AG08396 (cell line): ENCODE measurements at places on chromosomes 1 and 21.

GRCh38 chr1:93699049-93699384, 17.4 kb upstream of the BCAR3 start:
- DNase-seq: no peak

- DNase-seq: no peak
Observed at GRCh38 chr1:88581703-88582102, 102.4 kb upstream of the PKN2 start.

DNA sequence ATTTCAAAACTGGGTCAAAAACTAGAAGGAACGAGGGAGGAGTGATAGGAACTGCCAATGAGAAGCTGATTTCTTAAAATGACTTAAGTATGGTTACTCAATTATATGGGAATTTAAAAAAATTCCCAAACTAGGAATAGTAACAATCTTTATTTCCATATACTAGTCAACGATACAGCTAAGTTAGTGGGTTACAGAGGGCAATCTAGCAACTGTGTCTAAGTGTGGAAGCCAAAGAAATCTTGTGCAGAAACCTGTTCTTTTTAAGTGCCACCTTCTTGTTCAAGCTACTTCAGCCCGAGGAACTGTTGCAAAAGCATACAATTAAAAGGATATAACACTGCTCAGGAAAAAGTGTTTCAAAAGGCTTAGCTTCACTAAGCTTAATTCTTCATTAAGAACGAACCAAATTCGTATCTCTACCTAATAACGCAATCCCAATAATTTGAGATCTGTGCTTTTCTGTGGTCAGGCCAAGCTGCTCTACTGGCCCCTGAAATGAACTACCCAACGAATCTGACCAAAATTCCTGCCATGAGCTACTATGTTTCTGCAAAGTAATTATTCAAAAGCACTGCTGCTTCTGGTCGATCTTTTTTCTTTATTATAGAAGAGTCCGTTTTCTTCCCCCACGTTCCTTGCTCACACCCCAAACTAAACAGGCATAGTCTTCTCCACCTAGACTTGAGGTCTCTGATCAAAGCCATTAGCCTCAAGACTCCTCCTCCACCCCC, 1.8 kb downstream of the USP24 start:
- no peak for DNase-seq

DNA sequence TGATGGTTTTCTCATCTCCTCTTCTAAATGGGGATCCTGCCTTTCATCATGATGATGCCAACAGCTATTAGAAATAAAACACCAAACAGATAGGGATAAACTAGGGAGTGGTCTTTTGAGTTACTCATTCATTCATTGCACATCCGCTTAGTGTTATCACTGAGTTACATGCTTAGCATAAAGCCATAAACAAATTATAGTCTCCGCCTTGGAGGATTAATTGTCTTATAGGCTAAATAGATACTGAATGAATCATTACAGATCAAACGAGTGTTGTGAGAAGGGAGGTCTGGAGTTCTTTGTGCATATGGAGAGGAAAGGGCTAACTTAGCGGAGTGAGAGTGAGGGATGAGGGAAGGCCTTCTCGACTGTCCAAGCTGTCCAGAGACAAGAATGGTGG, 19.8 kb upstream of the GUCA2B start:
- DNase-seq: no peak

- no peak for DNase-seq
Observed at GRCh38 chr1:59418363-59419144, 121.7 kb downstream of the FGGY start.

GRCh38 chr1:37893673-37894072, 34.3 kb upstream of the MTF1 start:
- no peak for DNase-seq

GRCh38 chr21:25904044-25904695, 169.4 kb downstream of the GABPA start:
- no peak for DNase-seq

GRCh38 chr1:99137554-99138206, 126.6 kb upstream of the PLPPR4 start:
- no peak for DNase-seq

DNA sequence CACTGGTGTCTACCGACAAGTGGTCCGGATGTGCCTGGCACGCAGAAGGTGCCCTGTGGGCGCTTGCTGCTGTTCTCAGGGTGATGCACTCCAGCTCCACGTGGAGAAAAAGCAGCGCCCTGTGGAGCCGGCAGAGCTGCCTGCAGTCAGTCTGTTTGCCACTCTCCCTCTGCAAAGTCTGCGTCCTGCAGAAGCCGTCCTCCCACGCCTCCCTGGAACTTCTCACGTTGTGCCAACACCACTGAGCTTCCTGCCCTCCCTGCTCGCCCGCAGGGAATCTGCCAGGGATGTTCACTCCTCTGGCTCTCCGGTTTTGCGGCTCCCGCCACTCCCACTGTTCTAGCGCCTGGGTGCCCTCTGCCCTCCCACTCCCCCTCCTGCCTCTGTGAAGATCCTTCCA, 19.8 kb upstream of the UBXN10 start:
- DNase-seq: no peak

DNA sequence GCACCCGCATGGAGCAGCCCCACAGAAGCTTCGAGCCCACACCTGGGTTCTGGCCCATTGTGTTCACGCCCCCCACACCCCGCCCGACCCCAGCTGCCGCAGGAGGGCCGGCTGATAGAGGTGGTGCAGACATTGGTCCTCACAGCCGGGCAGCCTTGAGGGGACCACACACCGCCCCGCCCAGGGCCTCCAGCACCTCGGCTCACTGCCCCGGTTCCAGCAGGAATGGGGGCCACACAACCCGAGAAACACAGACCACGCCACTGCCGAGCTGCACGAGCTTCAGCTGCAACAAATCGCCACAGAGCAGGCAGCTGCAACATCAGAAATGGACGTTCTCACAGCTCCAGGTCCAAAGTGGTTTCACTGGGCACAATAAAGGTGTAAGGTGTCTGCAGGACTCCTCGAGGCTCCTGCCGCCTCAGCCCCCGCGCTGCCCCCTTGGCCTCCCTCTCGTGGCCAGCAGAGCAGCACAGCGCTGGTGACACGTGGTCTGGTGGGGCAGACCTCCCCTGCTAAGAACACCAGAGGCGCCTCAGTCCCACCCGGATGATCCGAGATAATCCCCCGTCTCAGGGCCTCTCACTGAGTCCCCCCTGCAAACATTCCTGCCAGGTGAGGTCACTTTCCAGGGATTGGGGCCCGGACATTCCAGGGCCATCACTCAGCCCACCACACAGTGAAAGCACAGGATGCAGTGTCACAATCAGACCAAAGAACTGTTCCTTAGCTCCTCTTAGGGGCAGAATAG, 62.3 kb upstream of the ADARB1 start:
- peak; percentile 97 for DNase-seq

DNA sequence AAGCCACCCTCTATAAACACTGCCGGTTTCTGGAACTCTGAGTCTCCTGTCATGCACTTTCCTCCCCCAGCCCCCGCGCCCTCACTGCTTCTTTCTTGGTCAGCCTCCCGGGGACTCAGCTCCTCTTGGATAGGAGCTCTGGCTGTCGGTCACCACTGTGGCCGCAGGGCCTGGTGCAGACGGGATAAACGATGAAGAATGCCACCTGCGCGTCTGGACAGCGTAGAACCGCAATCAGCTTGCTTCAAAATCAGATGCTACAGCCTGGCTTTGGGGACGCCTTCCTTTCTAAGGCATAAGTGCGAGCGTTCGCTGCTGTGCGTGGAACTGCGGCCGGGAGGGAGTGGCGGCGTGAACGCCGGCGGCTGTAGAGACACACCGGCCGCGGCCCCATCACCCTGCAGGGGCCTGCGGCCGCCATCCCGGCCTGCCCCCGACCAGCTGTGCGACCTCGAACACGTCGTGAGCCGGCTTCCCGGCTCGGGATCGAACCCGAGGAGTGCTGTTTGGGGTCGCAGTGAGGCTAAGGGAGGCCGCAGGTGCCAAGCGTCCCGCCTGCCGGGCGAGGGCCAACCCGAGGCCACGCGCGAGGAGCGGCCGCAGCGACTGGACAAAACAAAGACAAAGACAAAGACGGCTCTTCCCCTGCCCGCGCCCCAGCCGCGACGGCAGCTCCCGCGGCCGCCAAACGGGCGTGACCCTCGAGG, 688 bp downstream of the PTTG1IP start:
- peak; percentile 51 for DNase-seq

- no peak for DNase-seq
Observed at GRCh38 chr21:28885853-28886177, 106.9 kb downstream of the LTN1 start.

DNA sequence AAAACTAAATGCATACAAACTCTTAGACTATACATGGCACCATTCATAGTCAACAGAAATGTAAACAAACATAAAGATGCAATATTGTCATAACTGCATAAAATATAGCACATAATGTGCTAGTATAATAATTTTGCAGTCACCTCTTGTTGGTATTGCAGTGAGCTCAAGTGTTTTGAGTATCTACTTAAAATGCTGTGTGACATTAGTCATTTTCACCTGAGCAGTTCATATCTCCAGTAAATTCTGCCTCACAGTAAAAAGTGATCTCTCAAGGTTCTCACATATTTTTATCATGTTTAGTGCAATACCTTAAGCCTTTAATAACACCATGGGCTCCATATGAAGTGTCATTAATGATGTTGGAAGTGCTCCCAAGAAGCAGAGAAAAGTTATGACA, 29.6 kb upstream of the FMO2 start:
- DNase-seq: no peak

GRCh38 chr1:247639381-247639981, 34.1 kb downstream of the OR2G3 start:
- DNase-seq: peak; percentile 30

DNA sequence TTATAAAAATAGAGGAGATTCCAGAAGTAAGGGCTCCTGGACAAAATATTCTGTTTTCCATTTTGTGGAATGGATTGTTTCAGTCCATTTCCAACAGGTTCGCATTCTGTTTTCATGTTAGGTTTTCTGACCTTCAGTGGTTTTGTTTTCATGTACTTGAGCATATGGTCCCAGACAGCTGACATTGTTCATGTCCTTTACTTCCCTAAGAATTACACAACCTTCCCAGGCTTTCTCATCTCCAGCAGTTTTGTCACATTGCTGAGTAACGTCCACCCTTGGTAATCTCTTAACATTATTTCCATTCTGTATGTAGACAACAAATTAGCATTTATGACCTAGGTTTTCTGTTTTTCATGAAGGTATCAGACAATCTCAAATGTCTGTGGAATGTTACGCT, 21.0 kb upstream of the ERRFI1 start:
- DNase-seq: no peak

- DNase-seq: no peak
Observed at GRCh38 chr21:44650265-44650972, 4.0 kb downstream of the KRTAP12-4 start.

DNA sequence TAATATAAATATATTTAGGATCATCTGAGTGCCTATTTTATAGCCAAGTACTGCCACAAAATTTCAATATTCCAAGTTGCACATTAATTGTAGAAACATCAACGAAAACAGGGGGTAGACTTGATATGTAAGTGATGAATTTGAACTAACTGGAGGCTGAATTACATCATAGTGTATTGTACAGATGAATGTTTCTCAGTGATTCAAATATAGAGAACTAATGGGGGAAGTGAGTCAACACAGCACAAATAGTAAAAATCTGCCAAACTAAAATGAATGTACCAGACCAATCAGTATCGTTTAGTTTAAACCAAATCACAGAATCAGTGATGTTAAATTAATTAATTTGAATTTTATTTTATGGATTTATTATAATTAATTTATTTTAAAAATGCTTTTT, 42.8 kb downstream of the RTCA start:
- no peak for DNase-seq

- DNase-seq: no peak
Observed at GRCh38 chr1:117559139-117559538, 46.7 kb upstream of the TENT5C start.

- DNase-seq: no peak
Observed at GRCh38 chr21:27173053-27173452, 206.2 kb upstream of the ADAMTS5 start.

- no peak for DNase-seq
Observed at GRCh38 chr1:10178597-10179405, 31.6 kb upstream of the KIF1B start.

DNA sequence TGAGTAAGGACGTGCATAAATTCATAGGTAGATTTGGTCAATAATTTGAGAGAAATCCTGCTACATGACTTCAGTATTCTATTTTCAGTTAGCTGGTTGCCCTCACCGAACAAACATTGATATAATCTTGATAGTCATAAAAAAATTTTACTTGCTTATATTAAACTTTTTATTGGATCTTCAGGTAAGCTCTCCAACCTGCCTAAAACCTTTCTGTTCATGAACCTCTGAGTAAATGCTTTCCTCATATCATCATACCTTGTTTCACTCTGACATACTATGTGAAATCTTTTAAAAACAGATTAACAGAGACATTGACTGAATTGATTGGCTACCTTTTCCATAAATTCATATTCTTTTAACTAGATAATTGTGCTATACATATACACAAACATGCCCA, 299.0 kb downstream of the NCAM2 start:
- DNase-seq: no peak

DNA sequence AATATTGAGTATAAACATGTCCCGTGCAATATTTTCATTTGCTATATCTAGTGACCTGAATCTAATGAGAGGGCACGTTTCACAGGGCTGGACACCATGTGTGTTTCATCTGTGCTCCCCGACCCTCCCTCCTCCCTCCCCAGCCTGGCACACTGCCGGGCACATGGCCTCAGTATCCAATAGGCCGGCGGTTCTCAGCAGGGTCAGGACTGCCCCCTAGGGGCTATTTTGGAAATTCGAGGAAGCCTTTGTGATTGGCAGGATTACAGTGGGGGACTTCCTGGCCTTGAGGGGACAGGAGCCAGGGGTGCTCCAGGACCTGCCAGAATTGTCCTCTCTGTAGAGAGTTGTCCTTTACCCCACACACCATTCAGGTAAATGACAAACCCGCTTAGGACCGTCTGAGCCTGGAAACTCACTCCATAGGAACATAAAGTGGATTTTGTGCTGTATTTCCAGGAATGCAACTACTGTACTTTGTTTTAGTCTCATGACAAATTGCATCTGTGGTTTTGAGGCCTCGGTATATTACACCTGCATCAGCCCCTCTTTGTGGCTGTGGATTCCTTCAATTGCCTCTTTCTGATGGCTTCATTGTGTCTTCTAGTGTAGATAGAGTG, 109.5 kb upstream of the SIM2 start:
- peak; percentile 61 for DNase-seq

DNA sequence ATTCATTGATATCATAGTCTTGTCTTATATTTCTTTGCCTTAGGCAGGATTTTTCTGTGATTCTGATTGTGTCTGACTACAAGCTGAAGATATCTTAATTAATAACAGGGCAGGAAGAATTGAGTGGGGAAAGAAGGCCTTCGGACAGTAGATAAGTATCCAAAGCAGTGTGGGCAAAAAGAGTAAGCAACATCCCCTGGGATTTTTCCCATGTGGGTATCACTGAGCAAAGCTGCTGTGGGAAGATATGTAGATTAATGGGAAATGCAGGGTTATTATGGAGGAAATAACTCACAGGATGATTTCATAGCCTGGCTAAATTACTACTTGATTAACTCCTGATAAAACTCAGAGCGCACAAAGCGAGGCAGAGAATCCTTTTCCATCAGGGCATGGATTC, 55.7 kb downstream of the RGS5 start:
- no peak for DNase-seq
